ENCODE measurements at places on chromosomes 4 and X. TPM values are rescaled to one million over a fixed set of nuclear protein-coding genes. Genes with fewer than 3 reads are reported as not detected.

DNA sequence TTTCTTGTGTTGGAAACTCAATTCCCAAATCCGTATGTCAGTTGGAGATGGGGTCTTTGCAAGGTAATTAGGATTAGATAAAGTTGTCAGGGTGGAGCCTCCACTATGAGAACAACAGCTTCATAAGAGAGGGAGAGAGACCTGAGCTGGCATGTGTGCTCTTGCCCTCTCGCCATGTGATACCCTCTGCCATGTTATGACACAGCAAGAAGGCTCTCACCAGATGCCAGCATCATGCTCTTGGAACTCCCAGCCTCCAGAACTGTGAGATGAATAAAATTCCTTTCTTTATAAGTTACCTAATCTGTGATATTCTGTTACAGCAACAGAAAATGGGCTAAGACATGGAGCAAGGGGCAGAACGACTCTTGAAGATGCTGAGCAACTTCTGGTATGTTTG, 201.9 kb upstream of the BOD1L1 start:
- no peak overlapping the region for H3K27ac ChIP-seq
- no peak for DNase-seq
- no peaks in the 10 kb centered on the region for H3K36me3 ChIP-seq
- no peaks in the 10 kb centered on the region for H3K4me1 ChIP-seq
- no peak overlapping the region for H3K4me3 ChIP-seq
- H3K27me3 ChIP-seq, result no peaks in the 10 kb centered on the region

DNA sequence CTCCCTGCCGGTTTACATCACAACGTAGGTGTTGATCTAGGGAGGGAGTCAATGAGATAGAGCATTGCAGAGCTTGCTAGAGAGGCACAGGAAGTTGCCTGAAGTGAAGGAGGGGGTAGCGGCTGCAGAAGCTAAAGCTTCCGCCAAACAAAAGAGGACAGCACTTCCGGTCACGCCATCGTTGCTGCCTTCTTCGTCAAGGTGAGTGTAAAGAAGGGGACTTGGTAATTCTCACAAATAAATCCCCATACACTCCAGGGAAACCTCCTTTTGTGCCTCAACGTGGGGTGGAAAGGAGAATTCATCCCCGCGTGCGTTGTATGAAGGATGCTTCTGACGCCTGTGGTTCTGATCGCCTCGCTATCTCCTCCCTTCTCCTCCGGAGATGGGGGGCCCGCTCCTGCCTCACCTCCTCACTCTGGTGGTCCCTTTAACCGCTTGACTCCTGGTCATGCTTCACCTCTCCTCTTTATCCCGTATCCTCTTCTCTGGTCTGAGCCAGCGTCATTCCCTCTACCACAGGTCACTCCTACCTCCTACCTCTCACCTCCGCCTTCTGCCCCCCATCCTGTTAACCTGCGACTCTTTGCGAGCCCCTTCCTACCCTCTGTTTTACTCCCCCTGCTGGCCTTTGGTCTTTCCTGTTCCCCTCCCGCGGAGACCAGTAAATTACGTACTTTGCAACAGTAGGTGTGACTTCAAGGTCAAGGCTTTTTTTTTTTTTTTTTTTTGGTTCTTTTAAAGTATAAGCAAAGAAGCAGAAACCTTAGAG, 59.9 kb downstream of the GSPT2 start:
- peak overlapping the region; percentile 45 for H3K4me3 ChIP-seq
- no peaks in the 10 kb centered on the region for H3K27me3 ChIP-seq
- no peaks in the 10 kb centered on the region for H3K4me1 ChIP-seq
- peak; percentile 25 for DNase-seq
- H3K27ac ChIP-seq, result peak overlapping the region; percentile 61

GRCh38 chrX:70485466-70485865, 40.8 kb downstream of the DLG3 start:
- no peak for DNase-seq
- no peaks in the 10 kb centered on the region for H3K36me3 ChIP-seq
- no peak overlapping the region for H3K27ac ChIP-seq
- no peak overlapping the region for H3K4me3 ChIP-seq

DNA sequence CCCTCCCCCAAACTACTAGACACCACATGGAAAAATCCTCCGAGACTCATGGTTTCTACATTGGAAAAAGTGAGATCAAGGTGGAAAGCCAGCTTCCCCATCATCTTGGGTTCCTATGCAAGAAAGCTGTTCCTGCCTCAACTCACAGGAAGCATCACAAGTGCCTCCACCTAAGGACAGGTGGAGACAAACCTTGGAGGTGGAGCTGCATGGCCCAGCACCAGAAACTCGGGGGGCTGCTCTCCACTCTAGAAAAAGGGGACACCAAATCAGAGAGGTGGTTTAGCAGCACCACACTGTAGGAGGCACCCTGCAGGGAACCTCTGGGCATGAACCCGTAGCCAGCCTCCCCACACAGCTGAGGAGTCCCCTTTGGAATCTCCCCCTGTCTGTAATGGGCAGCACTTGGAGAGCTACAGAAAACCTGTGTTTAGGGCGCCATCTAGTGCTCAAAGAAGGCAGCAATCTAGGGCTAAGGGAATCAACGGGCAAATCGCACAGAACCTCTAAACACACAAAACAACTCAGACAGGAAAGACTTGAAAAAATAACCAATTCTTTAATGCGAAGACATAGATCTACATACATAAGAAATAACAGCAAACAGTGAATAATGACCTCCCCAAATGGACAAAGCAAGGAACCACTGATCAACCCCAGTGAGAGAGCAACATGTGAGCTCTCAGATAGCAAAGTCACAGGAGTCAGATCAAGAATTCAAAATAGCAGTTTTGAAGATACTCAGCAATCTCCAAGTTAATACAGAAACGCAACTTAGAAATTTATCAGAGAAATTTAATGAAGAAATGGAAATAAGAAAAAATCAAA, 37.0 kb upstream of the ZBTB33 start:
- peak; percentile 46 for DNase-seq
- H3K27ac ChIP-seq, result no peak overlapping the region
- H3K36me3 ChIP-seq, result no peaks in the 10 kb centered on the region
- no peaks in the 10 kb centered on the region for H3K4me1 ChIP-seq
- H3K27me3 ChIP-seq, result no peaks in the 10 kb centered on the region

GRCh38 chr4:30901461-30902451, 181.6 kb downstream of the PCDH7 start:
- H3K27me3 ChIP-seq, result no peaks in the 10 kb centered on the region
- no peak for DNase-seq
- no peak overlapping the region for H3K27ac ChIP-seq
- no peak overlapping the region for H3K4me3 ChIP-seq
- no peaks in the 10 kb centered on the region for H3K4me1 ChIP-seq

DNA sequence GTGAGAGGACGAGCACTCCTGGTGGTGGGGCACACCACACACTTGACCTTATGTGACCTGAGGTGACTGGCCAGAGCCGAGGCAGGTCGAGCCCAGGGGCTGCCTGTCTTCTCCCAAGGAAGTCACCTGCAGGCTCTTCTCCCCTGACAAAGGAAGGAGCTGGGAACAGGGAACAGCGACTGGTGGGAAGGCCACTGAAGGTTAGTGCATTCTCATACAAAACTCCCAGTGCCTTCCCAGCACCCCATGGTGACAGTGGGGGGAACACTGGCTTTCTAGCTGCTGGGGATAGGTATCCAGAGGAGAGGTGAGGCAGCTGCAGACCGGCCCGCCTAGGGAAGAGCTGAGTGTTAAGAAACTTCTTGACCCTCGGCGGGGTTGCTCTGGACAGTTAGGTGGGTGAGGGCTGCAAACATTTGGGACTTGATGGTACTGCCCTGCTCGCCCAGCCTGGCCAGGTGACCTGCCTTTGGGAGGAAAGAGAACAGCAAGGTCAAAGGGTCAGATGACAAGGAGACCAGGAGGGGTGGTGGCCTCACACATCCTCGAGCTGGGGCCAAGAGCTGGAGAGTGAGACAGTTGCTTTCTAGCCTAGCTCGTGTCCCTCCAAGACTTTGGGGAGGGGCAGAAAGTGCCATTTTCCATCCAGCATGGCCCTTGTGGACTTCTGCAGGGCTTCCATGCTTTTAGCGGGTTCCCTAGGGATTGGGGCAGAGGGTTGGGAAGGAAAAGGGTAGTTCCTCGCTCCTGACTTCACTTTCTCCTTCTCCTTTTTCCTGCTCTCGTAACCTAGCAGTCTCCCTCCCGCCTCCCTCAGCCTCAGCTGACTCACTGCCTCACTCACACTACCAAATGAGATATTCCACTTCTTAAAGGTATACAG, 2.7 kb downstream of the NALF2 start:
- no peak for DNase-seq
- no peaks in the 10 kb centered on the region for H3K36me3 ChIP-seq
- no peak overlapping the region for H3K27ac ChIP-seq
- peaks cover 3% of the 10 kb centered on the region for H3K4me1 ChIP-seq

GRCh38 chr4:15130441-15130840, 128.2 kb downstream of the CPEB2 start:
- no peak overlapping the region for H3K27ac ChIP-seq
- H3K27me3 ChIP-seq, result peaks cover 4% of the 10 kb centered on the region
- H3K4me1 ChIP-seq, result no peaks in the 10 kb centered on the region
- no peak for DNase-seq
- no peaks in the 10 kb centered on the region for H3K36me3 ChIP-seq
- H3K4me3 ChIP-seq, result no peak overlapping the region

GRCh38 chr4:55546506-55546755, 278 bp downstream of the CLOCK start:
- H3K27ac ChIP-seq, result peak overlapping the region; percentile 91
- no peaks in the 10 kb centered on the region for H3K36me3 ChIP-seq
- H3K4me3 ChIP-seq, result peak overlapping the region; percentile 50
- H3K4me1 ChIP-seq, result peaks cover 9% of the 10 kb centered on the region

GRCh38 chrX:44482575-44482974, 60.1 kb downstream of the FUNDC1 start:
- H3K36me3 ChIP-seq, result no peaks in the 10 kb centered on the region
- H3K4me1 ChIP-seq, result peaks cover 22% of the 10 kb centered on the region
- H3K27me3 ChIP-seq, result no peaks in the 10 kb centered on the region
- DNase-seq, result no peak

DNA sequence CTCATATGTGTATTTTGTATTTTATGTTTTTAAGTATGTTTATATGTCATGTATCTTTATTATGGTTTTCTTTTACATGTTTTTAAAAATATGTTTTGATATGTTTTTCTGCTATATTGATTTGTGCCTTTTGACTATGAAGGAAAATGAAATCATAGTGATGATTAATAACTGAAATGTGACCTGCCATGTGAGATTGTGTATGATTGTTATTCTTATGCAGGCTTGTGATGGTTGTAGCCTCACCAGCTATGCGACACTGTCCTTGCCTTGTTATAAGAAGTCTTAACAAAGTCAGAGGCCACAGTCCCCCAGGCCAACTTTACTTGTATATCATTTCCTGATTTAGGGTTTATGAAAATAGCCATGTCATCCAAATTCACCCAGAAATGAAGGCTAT, 83.2 kb downstream of the TMEM131L start:
- peaks cover 3% of the 10 kb centered on the region for H3K36me3 ChIP-seq
- DNase-seq, result no peak
- no peak overlapping the region for H3K4me3 ChIP-seq
- no peak overlapping the region for H3K27ac ChIP-seq
- H3K4me1 ChIP-seq, result no peaks in the 10 kb centered on the region
- H3K27me3 ChIP-seq, result no peaks in the 10 kb centered on the region

DNA sequence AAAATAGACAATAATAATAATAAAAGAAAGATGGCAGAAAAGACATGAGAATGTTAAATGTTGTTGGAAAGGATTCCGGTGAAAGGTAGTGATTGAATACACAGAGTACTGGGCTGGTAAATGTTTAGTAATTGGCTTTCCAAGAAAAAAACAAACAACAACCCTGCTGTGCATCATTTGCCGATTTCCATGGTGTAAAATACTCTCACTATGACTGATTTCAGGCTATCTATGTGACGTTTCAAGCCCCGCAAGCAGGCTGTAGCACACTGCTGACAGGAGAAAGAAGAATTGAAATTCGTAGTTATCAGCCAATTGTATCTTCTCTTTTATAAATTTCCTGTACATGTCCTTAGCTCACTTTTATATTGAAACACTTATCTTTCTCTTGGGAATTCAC, 13.6 kb upstream of the SEPTIN6 start:
- H3K27me3 ChIP-seq, result no peaks in the 10 kb centered on the region
- H3K4me1 ChIP-seq, result no peaks in the 10 kb centered on the region
- H3K27ac ChIP-seq, result no peak overlapping the region
- no peak overlapping the region for H3K4me3 ChIP-seq

HTATSF1 gene
- 42.2 TPM for total RNA-seq

TLR6 gene
- 0.95 TPM for total RNA-seq

DNA sequence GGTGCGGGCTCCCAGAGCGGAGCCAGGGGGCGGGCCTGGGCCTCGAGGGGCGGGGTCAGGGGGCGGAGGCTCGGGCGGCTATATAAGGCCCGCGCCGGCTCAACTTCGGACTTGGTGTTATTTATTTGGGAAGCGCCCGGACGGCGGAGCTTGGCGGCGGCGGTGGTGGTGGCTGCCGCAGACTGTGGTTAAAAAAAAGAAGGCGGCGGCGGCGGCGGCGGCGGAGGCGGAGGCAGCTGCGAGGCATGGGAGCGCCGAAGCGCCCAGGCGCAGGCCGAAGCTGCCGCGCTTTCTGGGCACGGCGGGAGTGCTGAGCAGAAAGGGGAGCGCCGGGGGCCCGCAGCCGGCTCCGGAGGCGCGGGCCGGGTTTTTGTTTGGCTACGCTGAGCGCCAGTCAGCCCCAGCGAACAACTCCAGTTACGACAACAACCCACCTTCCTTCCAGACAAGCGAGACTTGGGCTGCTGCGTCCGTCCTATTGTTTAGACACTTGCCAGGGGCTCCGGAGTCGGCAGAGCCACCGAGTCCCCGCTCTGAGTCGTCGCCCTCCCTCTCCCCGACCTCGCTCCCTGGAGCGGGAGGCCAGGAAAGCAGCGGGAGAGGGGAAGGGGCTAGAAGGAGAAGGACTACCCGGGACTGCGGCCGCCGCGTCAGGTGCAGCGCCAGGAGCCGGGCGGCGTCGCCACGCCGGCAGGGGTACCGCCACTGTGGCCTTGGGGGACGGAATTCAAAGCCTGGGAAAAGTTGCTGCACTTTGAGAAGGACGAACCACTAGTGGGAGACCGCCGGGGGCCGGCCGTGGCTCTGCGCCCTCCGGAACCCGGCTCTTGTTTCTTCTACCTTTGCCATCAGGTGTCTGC, at the start of gene SLIT2:
SLIT2 (plus strand) TSS at position 110 of the 860 bp plus-strand sequence. CDS start 1,911 bp downstream, outside the sequence.
- no peaks in the 10 kb centered on the region for H3K36me3 ChIP-seq
- H3K4me3 ChIP-seq, result no peak within 1 kb of the TSS
- H3K27ac ChIP-seq, result no peak within 1 kb of the TSS

SERPINA7 gene
- not detected for total RNA-seq

GRCh38 chr4:25608644-25609043, 47.0 kb upstream of the SLC34A2 start:
- no peaks in the 10 kb centered on the region for H3K4me1 ChIP-seq
- no peak overlapping the region for H3K27ac ChIP-seq
- H3K36me3 ChIP-seq, result no peaks in the 10 kb centered on the region
- H3K4me3 ChIP-seq, result no peak overlapping the region
- no peak for DNase-seq

- no peaks in the 10 kb centered on the region for H3K27me3 ChIP-seq
- H3K27ac ChIP-seq, result no peak overlapping the region
- H3K36me3 ChIP-seq, result no peaks in the 10 kb centered on the region
- H3K4me1 ChIP-seq, result peaks cover 6% of the 10 kb centered on the region
- no peak overlapping the region for H3K4me3 ChIP-seq
Measured at GRCh38 chr4:121778991-121779628, 14.1 kb upstream of the SMIM43 start.
